ENCODE measurements at places on chromosomes 3 and 15.

- no peak for DNase-seq
Measured at GRCh38 chr3:188234132-188234531, 80.2 kb downstream of the LPP start.

DNA sequence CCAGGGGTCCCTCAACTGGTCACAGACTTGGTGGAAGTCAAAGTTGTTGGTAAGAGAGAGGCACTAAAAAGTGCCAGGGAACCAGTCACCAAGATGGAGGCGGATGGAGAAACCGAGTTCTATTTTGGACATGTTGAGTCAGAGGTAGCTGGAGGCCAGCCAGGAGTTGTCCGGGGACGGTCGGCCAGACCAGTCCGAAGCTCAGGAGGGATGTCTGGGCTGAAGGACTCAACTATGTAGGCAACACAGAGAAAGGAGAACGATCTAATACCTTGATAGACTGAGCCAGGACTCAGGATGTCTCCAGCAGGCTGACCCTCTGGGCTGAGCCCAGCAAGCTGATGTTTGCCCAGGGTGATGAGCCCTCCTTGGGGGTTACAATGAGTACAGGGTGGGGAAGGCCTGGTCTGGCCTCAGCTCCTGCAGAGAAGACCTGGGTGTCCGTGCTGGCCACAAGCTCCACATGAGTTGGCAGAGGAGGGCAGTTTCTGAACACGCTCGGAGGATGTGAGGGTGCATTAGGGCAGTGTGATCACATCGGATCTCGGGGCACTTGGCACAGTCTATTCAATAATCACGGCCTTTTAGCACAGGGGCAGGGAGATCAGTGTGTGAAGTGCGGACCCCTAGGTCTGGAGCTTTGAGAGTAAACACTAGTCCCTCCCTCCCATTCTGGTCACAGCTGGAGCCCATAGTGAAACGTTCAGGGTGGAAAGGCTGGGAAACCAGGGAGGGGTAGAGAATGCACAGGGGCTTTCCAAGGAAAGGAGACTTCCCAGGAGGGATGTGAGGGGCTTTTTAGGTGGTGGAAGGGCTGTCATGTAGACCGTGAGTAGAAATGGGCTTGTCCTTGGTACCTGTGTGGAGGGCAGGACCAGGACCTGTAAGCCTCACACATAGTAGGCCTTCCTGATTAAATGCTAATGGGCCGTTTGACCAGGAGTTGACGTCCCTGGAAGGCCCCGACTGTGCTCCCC is 111.9 kb downstream of the ETFA start:
- no peak for DNase-seq

GRCh38 chr3:123169492-123169929 is 32.2 kb upstream of the SEC22A start:
- no peak for DNase-seq

GRCh38 chr15:67109141-67110034 is 44.0 kb downstream of the SMAD3 start:
- no peak for DNase-seq

DNA sequence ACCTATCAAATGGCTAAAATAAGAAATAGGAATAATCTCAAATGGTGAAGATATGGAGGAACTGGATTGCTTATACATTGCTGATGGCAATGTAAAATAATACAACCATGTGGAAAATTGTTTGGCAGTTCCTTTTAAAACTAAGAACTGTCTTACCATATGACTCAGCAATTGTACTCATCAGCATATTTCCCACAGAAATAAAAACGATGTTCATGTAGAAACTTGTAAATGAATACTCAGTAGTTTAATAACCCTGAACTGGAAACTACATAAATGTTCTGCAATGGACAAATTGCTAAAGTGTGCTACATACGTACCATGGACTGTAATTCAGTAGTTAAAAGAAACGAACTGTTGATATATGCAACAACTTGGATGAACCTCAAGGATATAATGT is 253.9 kb upstream of the RBMS3 start:
- DNase-seq: no peak

DNA sequence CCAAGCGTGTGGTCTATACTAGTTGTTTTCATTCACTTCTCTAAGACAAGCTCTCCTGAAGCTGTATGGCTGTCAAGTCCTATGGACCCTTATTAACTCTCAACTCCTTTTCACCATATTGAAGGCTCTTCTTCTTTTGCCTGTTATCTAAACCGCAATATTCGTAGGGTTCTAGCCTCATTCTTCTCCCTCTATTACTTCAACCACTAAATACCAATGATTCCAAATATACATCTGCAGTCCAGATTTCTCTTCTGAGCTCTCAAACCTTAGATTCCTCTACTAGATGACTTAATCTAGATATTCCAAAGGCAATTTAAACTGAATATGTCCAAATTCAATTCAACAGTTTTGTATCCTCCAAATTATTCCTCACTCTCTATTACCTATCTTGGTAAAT is 24.6 kb downstream of the AQR start:
- no peak for DNase-seq

GRCh38 chr3:192840143-192840836 is 77.4 kb downstream of the MB21D2 start:
- DNase-seq: no peak

GRCh38 chr3:72311425-72311824 is 526.5 kb upstream of the PROK2 start:
- no peak for DNase-seq

- no peak for DNase-seq
Measured at GRCh38 chr3:154285221-154285620, 39.1 kb downstream of the DHX36 start.

GRCh38 chr15:45653702-45654424 is 19.0 kb downstream of the SQOR start:
- no peak for DNase-seq

GRCh38 chr3:108394016-108394415 is 97.7 kb downstream of the HHLA2 start:
- DNase-seq: no peak

GRCh38 chr3:144237351-144237750 is 265.7 kb downstream of the DIPK2A start:
- DNase-seq: no peak

GRCh38 chr3:156811089-156811862 is 14.9 kb upstream of the LEKR1 start:
- DNase-seq: no peak

DNA sequence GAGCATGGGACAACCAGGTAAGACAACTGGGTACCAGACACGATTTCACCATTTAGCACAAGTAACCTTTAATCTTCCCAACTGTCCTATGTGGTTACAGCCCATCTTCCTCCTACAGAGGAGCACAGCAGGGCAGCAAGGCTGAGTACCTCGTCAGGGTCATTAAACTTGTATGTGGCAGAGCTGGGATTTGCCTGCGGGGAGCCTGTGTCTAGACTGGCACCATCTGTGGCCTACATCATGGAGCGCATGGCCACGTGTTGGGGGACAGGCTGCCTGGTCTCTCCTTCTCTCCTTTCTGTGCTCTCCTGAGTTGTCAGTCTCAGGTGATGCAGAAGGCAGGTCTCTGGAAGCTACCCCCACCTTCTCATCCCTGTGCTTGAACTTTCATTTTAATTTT is 32.2 kb downstream of the GOLGA6A start:
- DNase-seq: no peak

DNA sequence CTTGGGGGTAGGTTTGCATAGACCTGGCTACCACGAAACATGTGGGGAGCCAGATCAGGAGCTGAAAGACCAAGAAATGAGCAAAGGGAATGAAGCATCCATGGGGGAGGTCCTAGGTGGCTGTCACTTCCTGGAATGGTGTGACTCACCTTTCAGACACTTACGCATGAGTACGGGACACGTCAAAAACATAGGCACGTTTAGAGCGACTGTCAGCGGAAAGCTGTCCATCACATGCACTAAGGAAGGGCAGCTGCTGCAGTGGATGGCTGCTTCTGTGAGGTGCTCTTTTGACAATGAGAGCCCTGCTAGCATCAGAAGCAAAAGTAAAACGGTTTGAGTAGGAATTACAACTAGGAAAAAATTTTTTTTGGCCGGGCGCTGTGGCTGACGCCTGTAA is 244.6 kb upstream of the CCDC54 start:
- DNase-seq: no peak

DNA sequence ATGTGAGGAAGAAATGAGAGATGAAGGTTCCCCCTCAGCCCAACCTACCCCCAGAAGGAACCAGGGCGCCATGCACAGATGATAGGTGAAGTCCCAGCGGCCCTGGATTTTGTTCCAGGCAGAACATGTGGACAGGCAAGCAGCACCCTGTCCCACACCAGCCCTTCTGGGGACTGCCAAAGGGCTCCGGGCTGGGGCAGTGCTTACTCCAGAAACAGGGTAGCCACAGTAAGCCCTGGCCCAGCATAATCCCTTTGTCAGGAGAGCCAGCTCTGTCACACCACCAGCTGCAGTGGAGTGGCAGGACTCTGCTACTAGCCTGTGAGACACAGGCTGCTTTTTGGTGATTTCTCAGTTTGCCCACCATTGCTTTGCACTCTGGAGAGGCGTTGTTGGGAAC is 6.3 kb downstream of the FBXL22 start:
- DNase-seq: no peak

- DNase-seq: no peak
Measured at GRCh38 chr3:14286887-14287500, 108.4 kb downstream of the LSM3 start.

GRCh38 chr15:60135961-60136360 is 131.8 kb downstream of the FOXB1 start:
- DNase-seq: no peak

DNA sequence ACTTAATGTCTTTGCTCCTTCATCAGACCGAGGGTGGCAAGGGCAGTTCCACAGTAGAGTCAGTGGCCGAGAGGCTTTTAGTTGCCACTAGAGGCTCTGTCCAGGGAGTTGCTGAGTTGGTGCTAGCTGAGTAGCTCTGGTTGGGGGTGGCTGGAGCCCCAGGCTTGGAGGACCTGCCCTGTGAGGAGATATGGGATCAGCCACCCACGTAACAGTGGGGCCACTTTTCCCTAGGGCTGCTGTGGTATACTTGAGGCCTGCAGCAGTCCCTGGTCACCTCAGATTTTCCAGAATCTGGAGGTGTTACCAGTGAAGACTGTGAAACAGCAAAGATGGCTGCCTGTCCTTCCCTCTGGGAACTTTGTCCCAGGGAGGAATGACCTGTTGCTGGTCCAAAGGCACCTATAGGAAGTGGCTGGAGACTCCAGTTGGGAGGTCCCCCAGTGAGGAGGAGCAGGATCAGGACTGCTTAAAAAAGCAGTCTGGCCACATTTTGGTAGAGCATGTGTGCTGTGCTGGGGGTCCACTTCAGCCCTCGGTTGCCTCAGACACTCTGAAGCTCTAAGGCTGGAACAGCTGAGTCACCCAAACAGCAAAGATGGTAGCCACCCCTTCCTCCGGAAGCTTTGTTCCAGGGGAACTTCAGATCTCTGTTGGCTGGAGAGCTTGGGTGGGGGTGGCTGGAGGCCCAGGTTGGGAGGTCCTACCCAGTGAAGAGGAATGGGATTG is 72.9 kb downstream of the AKAP13 start:
- no peak for DNase-seq

DNA sequence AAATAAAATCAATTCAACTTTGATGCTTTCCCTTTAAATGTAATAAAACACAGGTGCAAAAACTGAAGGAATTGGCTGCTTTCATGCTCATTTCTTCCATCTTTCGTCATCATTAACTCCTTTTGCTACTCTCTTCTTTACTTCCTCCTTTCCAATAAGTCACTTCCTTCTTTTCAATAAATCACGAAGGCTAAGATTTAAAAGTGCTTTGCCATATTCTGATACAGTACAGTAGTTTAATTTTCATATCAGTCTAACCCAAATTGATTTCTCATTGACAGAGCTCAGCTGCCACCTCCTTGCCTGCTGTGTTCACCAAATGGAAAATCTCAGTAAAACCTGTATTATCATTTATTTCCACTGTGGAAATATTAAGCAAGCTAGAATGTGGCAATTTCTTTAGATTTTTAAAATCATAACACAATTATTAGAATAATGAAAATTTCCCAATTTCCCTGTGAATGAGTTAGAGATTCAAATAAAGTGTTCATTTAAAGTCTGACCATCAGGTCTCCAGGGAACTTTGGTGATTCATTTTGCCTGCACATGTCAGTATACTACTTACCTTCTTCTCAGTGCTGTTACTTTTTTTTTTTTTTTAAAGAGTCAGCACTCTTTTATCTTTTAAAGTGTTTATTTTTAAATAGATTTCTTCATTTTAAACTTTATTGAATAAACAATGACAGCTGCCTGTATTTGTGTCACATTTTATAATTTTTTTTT is 41.6 kb downstream of the NANOGP8 start:
- DNase-seq: no peak

DNA sequence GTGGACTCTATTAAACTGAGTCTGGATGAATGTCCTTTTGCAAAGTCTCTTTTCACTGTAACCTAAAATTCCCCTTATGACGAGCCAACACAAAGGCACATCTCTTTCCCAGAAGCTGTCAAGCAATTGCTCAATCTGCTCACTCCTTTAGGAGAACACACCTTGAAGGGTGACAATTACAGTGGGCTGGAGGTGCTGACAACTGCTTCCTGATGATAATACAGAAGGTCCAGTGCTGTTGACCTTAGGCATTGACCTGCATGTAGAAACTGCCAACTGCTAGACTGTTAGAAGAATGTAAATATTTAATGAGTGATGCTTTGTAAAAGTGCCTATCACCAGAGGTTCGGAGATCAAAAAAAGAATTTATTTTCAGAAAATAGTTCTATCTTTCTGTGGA is 757.7 kb downstream of the GRM7 start:
- no peak for DNase-seq

- DNase-seq: no peak
Measured at GRCh38 chr3:171658841-171659240, 151.4 kb downstream of the PLD1 start.

DNA sequence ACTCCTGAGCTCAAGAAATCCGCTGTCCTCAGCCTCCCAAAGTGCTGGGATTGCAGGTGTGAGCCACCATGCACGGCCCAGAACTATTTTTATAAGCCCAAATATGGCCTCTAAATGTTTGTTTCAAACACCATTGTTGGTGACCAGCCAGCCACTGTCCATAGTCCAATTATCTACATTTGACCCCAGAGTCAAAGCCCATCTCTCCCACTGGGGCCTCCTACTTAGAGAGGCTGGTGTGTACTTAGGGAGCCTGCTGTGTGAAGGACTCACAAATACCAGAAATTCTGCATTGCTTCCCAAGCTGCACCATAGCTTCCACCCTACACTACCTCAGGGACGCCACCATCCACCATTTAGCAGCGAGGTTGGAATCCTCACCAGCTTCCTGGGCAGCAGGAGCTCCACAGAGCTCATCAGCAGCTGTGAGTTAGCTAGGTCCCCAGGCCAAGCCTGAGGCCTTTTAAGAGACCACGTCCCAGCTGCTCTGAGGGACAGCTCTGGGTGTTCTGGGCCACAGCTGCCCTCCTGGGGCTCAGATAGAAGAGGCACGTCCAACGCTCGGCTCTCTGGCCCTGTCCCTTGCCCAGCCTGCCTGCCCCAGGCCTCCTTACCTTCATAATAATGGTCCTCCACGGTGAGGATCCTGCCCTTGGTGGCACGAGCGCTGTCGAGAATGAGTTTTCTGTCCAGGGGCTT is 29.5 kb downstream of the TKT start:
- no peak for DNase-seq

- DNase-seq: peak; percentile 45
Measured at GRCh38 chr3:71010726-71011455, 572.6 kb downstream of the FOXP1 start.

- DNase-seq: no peak
Measured at GRCh38 chr3:170897978-170898377, 10.5 kb downstream of the EIF5A2 start.

- no peak for DNase-seq
Measured at GRCh38 chr3:197953325-197953724, 3.3 kb downstream of the RPL35A start.
